Neural crest cell (in vitro differentiated cells): ENCODE measurements at places on chromosomes 12 and 14. TPM values are rescaled to one million over a fixed set of nuclear protein-coding genes. Genes with fewer than 3 reads are reported as not detected.
A peak's percentile ranks its signal among the peaks of the same experiment; 100 is the strongest.

- no peak overlapping the region for H3K27ac ChIP-seq
- no peak overlapping the region for H3K4me3 ChIP-seq
- no peak for DNase-seq
These were observed 141.1 kb downstream of the SLC41A2 start for GRCh38 chr12:104816845-104817503.

PLCZ1 gene
- total RNA-seq = not detected in 2 replicates

SP7 gene
- total RNA-seq = 0.07 TPM in 1 of 2 replicates, not detected in the other

DNA sequence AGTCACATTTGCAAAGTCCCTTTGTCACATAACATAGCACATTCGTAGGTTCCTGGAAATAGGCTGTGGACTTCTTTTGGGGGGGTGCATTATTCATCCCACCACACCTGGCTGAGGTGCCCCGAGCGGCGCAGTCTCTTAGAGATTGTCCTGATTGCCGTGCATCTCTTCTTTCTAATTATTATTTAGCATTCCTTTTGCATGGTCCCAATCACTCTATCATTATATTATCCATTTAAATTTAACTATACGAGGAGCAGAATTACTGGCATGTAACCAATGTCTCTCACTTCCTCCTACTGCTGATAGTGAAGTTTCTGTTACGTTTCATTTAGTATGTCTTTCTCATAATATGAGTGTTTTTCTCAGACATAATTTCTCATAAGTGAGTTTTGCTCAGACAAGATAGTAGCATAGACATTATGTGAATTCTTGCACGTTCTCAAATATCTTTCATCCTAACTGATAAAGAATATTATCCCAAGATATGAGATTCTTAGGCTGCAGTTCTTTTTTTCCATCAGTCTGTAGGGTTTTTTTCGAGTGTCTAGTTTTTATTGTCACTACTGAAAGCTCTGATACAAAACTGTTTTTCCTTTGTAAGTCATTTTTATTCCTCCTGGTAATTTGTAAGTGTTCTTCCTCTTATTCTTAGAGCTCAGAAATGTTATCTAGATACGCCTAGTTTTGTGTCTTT, 444.3 kb downstream of the NELL2 start:
- H3K27me3 ChIP-seq = no peaks in the 10 kb centered on the region
- H3K4me1 ChIP-seq = no peaks in the 10 kb centered on the region
- no peaks in the 10 kb centered on the region for H3K36me3 ChIP-seq
- no peak overlapping the region for H3K27ac ChIP-seq
- no peak for DNase-seq
- H3K4me3 ChIP-seq = no peak overlapping the region

- no peak overlapping the region for H3K4me3 ChIP-seq
- H3K27ac ChIP-seq = no peak overlapping the region
- no peak for DNase-seq
These were observed 197.1 kb upstream of the ABCD2 start for GRCh38 chr12:39816671-39817185.

RNF212B gene
- not detected in 2 replicates for total RNA-seq

GRCh38 chr12:108689314-108690190, 41.8 kb downstream of the CORO1C start:
- H3K4me3 ChIP-seq = peak overlapping the region; percentile 76
- H3K27me3 ChIP-seq = no peaks in the 10 kb centered on the region
- peak; percentile 37 for DNase-seq
- H3K27ac ChIP-seq = peak overlapping the region; percentile 97
- peaks cover 78% of the 10 kb centered on the region for H3K4me1 ChIP-seq

DNA sequence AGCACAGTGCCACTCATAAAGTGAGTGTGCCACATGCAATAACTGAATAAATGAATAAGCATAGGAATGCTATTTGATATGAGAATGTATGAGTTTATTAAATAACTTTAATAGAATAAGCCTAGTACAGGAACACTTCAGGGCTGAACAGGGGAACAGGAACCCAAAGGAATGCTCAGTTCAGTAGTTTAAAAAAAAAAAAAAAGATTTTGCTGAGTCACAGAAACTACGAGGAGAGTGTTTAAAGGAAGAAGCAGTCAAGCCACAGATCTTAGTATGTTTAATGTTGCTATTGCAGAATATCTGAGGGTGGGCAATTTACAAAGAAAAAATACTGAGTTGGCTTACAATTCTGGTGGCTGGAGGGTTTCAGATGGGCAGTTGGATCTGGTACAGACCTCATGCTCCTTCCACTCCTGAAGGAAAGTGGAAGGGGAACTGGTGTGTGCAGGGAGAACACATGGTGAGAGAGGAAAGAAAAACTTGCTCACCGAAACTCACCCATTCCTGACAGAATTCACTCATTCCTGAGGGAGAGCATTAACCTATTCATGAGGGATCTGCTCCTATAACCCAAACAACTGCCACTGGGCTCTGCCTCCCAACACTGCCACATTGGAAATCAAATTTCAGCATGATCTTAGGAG, 880.3 kb upstream of the MGAT4C start:
- H3K36me3 ChIP-seq = no peaks in the 10 kb centered on the region
- no peaks in the 10 kb centered on the region for H3K4me1 ChIP-seq
- H3K27me3 ChIP-seq = no peaks in the 10 kb centered on the region
- H3K27ac ChIP-seq = no peak overlapping the region
